ENCODE measurements at places on chromosomes 16 and 17.

- no peak for DNase-seq
These were observed 3.4 kb upstream of the SRL start for GRCh38 chr16:4245077-4245791.

GRCh38 chr17:48520631-48521079 lies 10.2 kb downstream of the HOXB1 start:
- no peak for DNase-seq

- DNase-seq: no peak
These were observed 55.3 kb downstream of the SKAP1 start for GRCh38 chr17:48374650-48375230.

DNA sequence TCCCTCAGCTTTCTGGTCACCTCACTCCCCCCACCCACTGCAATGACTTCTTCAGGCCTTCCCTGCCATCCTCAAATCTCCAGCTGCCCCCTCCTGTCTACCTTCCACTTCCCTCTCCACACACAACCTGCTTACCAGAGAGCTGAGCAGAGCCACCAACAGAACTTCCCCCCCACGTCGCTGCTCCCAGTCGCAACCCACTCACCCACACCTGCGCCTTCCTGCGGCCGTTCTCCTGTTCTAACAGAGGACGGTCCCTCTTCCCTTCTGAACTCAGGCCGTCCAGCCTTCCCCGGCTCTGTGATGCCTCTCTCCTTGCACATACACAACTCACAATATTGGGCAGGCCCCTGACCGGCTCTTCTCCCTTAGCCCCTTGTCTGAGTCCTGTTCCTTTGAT lies 13.6 kb upstream of the NLRC5 start:
- DNase-seq: no peak

DNA sequence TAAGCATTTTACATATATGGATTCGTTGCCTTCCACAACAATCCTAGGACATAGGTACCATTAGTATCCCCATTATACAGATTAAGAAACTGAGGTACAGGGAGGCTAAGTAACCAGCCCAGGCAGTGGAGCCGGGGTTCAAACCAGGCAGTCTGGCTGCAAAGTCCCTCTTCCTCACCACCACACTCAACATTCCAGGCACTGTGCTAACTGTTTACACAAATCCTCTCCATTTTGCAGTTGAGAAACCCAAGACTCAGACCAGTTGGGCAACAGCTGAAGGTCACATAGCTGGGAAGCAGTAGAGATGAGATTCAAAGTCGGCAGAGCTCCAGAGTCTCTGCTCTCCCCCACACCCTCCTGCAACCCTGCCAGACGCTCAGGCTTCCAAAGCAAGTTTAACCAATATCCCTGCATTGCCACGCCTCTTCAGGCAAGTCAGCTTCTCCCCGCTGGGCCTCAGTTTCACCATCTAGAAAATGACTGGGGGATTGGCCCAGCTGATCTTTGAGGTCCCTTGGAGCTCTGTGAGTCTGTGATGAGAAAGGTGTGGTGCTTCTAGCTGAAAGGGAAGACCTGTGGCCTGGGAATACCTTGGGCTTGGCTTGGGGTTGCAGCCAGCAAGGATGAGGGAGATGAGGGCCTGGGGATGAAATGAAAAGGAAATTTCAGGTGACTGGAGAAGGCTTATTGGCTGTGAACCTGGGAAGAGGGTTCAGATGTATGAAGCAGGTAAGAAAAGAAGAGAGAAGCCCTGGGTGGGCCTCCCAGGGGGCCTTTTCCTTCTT lies 14.0 kb downstream of the CCR7 start:
- peak; percentile 69 for DNase-seq

GRCh38 chr17:67624886-67625656 lies 92.7 kb upstream of the NOL11 start:
- DNase-seq: no peak

- DNase-seq: no peak
These were observed 6.2 kb downstream of the ZNF843 start for GRCh38 chr16:31436221-31437045.

- DNase-seq: no peak
These were observed 101.2 kb downstream of the TTC19 start for GRCh38 chr17:16100737-16101400.

GRCh38 chr16:65521633-65522328 lies 399.9 kb upstream of the CDH11 start:
- no peak for DNase-seq

GRCh38 chr17:38550661-38551060 lies 55.1 kb downstream of the SRCIN1 start:
- DNase-seq: no peak

DNA sequence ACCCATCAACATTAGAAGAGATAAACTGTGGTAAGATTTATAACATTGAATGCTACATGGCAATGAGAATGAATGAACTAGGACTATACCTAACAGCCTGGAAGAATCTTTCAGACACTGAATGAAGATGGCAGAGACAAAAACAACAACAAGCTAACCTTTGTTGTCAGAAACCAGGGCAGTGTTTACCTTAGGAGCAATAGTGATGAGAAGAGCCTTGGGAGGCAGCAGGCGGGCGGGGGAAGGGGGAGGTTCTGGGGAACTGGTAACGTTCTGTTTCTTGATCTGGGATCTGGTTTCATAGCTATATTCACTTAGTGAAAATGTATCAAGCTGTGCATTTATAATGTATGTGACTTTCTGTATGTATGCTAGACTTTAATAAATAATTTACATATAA lies 139.0 kb upstream of the TNRC6C start:
- no peak for DNase-seq

- DNase-seq: no peak
These were observed 641 bp downstream of the COG8 start for GRCh38 chr16:69338557-69339288.

DNA sequence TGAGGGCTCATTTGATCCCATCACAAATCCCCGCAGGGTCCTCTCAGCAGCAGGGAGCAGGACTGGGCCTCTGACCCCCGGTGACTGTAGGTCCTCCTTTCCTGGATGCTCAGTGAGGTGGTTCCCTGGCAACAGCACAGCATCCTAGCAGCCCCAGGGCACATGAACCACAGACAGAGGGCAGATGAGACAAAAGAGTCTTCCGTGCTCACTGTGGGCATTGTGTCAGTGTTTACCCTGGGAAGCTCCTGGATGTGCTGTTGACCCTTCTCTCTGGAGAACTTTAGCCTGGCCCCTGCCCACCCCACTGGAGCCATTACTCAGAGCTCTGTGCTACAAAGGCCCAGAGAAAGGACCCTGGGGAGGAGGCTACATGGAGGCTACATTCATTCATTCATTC lies 21.7 kb upstream of the TMEM220 start:
- no peak for DNase-seq

DNA sequence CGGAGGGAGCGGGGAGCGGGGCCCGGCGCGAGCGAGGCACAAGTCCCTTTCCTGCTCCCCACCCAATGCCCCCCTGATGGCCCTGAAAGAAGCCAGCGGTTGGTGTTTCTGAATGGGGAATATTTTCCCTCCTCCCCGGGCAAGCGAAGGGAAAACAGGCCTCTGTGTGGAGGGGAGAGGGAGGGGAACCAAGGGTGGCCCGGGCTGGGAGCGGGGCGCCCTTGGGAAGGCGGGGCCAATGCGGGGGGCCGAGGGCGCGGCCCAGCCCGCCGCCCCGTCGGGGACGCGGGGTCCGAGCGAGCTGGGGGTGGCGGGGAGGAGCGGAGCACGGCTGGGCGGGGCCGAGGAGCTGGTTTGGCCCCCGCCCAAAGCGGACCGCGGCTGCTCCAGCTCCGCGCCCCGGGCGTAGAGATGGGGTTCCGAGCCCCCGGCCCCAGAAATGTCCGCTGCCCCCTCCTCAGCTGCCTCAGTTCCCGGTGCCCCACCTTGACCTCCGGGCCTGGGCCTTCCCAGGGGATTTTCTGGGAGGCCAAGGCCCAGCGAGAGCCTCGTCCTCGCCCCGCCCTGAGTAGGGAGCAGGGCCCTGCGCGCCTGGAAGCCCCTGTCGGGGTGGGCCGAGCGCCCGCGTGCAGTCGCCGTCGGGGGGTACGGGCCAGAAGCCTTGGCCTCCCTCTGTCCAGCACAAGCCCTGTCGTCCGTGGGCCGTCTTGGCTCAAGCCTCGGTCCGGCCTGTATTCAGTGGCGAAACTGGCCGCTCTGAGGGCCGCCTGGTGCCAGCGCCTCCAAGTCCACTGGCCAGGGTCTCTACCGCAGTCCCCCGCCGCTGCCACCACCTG lies 3.9 kb upstream of the HEXIM1 start:
- DNase-seq: no peak

DNA sequence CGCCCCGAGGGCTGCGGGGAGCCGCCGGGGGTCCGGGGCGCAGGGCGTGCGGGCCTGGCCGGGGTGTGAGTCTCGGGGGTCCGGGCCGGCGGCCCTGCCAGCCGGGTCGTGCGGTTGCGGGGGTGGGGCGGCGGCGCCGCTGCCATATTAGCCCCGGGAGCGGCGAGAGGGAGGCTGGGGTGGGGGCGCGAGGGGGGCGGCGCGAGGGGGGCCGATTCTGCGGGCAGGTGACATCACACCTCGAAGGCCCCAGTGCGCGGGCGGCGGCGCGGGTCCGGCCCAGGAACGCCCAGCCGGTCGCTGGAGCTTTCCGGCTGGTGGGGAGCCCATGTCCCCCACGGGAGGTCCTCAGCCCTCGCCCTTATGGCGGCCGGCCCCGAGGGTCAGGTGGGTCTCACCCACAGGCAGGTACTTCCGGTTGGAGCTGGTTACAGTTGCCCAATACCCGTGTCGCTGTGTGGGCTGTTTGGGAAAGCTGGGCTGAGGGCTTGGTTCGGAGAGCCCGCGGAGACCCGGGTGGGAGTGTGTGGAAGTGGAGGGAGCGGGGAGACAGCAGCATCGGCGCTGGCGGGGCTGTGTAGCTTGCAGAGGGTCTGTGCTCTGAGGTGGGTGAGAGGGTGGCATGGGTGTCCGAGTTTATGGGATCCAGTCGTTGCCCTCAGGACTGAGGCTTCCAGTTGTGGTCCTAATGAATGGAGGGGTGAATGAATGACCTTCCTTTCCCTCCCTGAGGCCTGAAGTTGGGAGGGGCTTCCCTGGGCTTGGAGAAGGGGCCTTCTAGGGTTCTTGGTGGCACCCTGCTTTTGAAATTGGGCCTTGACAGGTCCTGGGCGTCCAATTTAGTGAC lies 804 bp downstream of the ATP6V0C start:
- DNase-seq: no peak

DNA sequence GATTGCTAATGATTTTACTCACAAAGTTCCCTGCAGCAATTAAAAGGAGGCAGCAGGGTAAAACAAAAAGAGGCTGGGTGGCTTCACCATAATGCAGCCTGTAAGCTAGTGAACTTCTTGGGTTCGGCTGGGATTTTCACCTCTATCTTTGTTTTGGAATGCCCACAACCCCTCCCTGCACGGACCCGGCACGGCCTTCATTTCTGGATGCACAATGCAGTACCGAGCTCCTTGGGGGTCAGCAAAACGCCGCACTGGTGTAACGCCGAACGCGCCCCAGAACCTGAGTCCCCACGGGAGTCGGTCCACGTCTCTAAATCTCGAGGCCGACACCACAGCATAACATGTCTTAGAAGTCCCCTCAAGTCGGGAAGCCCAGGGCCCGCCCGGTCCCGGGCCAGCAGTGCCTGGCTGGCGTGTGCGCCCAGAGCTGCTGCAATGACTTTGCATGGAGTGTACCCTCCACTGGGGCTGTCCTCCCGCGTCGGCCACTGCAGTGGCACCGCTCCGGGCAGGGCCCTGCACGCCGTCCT lies 759 bp downstream of the UBE2O start:
- no peak for DNase-seq

GRCh38 chr17:15262291-15263205 lies 2.6 kb downstream of the PMP22 start:
- DNase-seq: peak; percentile 95

DNA sequence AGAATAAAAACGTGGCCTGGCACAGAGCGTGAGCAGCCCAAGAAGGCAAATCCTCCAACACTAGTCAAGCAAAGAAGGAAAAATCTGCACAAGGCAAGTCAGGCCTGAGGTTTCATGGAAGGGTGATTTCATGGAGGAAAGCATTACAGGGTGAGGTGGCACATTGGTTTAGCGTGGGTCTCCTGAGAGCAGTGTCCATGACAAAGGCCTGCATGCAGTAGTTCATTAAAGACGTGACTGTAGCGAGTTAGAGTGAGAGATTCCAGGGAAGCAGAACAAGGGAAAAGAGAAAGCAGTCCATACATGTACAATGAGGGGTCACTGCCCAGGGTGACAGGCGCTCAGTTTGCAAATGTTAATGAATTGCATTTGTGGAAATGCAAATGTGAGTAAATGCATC lies 285.0 kb upstream of the ERCC4 start:
- no peak for DNase-seq

- DNase-seq: peak; percentile 63
These were observed 19.0 kb upstream of the MON1B start for GRCh38 chr16:77171745-77172635.

- peak; percentile 40 for DNase-seq
These were observed 158.1 kb downstream of the CHD9 start for GRCh38 chr16:53212893-53213223.

DNA sequence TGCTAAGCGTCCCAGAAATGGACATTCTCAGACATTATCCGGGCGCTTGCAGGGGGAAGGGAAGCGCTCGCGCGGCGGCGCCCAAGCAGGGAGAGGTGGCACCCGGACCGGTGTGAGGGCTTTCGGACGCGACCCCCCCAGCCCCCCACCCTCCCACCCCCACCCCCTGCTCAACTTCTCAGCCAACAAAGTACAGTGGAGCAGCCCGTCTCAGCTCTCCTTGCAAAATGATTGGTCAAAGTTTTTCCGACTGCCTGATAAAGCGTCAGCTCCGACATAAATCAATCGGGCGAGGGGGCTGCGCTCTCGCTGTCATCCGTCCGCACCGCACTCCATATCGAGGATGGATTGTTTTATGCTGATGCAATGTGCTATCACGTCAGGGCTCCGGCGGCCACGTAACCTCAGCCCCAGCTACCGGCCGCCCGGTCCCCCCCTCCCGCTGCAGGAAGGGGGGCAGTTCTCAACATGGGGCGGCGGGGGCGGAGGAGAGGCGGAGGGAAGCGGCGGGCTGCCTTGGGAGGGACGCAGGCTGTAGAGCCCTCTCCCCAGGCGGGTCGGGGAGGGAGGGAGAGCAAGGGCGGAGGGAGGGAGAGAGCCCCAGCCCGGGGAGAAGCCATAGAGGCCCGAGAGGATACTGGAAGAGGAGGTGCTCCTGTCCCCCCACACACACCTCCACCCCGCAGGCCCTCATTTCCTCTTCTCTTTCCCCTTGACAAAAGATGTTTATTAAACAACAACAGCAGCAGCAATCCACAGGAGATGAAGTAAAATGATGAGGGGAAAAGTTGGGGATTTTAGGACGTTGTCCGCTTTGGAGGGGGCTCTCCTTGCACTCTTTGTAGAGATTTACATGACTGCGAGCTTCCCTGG lies at the start of gene HOXB9:
Gene HOXB9 (minus strand): TSS at position 114 of the 873 bp plus-strand sequence. CDS start 89 bp downstream, at position 25.
- DNase-seq: no peak

- DNase-seq: no peak
These were observed 8.5 kb upstream of the COG1 start for GRCh38 chr17:73184136-73184993.

- DNase-seq: no peak
These were observed 5.0 kb downstream of the RPL19 start for GRCh38 chr17:39205112-39205526.

- DNase-seq: no peak
These were observed 3.9 kb upstream of the EXOC7 start for GRCh38 chr17:76107509-76107908.

Data from skin of body (tissue), 3 donors.